ENCODE measurements at places on chromosomes 11 and 22.

- DNase-seq = peak; percentile 32
Measured at GRCh38 chr11:108853864-108854263, 189.0 kb downstream of the DDX10 start.

DNA sequence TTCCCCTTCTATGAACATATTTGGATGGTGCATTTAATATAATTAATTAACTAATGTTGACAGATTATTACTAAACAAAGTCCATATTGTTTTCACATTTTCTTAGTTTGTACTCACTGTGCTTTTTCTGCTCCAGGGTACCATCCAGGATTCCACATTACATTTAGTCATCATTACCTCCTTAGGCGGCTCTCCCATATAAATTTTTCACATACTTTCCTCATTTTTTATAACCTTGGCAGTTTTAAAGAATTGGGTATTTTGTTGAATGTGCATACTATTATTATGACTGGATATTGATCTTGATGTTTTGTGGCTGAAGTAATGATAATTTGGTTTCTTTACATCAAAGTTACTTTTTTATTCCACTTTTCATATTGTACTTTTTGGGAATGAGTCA, 755.6 kb upstream of the ANO3 start:
- no peak for DNase-seq

DNA sequence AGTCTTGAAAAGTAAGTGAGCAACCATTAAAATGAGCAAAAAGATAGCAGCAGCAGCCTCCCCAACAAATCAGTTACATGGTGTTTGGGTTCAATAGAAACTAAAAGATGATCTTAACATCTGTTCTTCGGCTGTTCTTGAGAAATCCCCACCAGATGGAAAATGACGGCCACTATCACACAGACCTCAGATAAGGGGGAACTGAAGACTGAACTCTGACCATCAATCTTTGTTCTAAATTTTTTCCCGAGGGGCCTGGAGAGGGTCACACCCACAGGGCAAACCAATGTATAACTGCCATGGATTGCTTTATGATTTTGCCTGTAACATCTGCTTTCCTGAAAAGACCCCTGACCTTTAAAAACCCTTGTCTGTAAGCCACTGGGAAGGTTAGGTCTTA, 624.8 kb upstream of the KIRREL3 start:
- no peak for DNase-seq

GRCh38 chr11:103315248-103315647, 206.0 kb downstream of the DYNC2H1 start:
- no peak for DNase-seq

DNA sequence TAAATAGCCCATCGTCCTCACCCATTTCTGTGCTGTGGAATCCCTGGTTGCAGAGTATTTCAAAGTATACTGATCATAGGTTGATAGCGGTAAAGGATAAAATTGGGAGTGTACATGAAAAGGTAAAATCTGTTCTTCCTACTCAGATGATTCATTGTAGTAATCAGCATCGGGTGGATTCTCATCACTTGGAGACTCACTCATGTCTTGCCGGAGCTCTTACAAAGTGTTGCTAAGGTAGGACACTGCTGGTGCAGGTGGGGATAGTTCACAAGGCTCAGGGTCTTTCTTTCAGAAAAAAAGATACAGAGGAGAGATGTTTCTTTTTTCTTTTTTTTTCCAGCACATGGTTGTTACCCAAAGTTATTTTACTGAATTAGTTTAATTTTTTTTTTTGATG, 84.8 kb downstream of the MTNR1B start:
- DNase-seq = no peak

- DNase-seq = peak; percentile 44
Measured at GRCh38 chr11:46306296-46306853, 28.9 kb downstream of the CREB3L1 start.

GRCh38 chr22:48700180-48700565, 1127.5 kb downstream of the BRD1 start:
- no peak for DNase-seq

- DNase-seq = peak; percentile 83
Measured at GRCh38 chr11:112113539-112114457, 27.1 kb downstream of the SDHD start.

- DNase-seq = no peak
Measured at GRCh38 chr11:75023446-75024067, 34.8 kb downstream of the NEU3 start.

DNA sequence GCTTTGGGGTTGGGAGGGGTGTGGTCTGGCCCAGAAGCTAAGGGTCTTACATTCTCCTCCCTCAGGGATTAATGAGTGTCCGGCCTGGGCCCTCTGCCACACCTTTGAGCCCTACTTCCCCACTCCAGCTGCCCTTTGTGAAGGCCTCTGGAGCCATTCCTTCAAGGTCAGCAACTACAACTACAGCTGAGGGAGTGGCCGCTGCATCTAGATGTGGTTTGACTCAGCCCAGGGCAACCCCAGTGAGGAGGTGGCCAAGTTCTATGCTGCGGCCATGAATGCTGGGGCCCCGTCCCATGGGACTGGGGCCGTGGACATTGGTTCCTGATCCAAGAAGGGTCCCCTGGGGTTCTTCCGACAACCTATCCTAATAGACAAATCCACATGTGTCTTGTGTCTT, 14.3 kb upstream of the FOLR1 start:
- DNase-seq = no peak

DNA sequence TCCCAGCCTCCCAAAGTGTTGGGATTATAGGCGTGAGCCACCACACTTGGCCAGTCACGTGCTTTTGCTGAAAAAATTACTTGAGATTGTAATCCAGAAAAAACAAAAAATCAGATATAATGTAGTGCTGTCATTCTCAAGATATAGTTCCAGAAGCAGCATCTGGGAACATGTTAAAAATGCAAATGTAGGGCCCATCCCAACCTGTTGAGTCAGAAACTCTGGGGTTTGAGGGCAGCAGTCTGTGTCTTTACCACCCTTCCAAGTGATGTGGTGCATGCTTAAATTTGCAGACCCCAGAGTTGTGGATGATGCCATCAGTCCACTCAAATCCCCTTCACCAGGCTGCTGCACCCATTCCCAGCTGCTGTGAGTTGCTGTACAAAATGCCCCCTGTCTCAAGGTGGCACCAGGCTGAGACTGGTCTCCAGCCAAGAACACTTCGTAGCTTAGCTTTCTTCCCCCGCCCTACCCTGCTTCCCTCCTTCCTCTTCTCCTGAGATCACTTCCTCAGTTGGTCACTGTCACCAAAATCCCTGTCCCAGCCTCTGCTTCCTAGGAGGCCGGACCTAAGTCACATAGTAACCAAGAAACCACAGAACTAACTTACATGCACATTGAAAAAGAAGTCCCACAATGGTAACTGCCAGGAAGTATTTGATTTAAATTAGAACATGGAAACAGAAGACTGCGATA, 18.2 kb upstream of the ARRB1 start:
- no peak for DNase-seq

- DNase-seq = no peak
Measured at GRCh38 chr11:10118865-10119264, 175.2 kb downstream of the SBF2 start.

- no peak for DNase-seq
Measured at GRCh38 chr22:38314933-38315822, 2.1 kb downstream of the CSNK1E start.

GRCh38 chr11:115591380-115591779, 87.2 kb upstream of the CADM1 start:
- no peak for DNase-seq

DNA sequence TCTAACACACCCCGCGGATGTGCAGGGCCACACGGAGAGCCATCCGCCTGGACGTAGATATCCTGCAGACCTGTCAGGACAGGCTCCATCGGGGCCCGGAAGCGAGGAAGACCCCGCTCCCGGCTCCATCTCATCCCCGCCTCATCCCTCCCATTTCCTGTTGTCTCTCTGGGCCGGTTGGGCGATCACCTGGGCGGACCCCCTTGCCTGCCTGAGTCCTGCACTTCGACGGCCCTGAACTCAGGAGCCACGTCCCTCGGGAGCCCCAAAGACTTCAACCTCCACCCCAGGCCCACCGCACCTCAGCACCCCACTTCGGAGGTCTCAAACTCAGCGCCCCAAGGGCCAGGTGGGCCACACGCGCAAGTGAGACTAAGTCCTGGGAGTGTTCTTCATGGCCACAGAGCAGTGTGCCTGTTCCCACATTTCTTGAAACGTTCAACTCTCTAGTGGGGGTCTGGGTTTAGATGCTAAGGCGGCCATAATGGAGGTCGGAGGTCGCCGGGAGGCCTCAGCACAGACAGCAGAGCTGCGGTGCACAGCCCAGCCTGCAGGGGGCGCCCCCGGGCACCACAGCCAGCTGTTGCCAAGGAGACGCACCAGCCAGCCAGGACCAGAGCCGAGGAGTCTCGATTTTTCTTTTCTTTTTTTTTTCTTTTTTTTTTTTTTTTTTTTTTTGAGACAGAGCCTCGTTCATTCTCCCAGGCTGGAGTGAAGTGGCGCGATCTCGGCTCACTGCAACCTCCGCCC, 26.0 kb upstream of the FADD start:
- DNase-seq = peak; percentile 82

- no peak for DNase-seq
Measured at GRCh38 chr22:22750335-22751042, 106.1 kb downstream of the GGTLC2 start.

- no peak for DNase-seq
Measured at GRCh38 chr11:11472106-11472505, 119.1 kb upstream of the CSNK2A3 start.

DNA sequence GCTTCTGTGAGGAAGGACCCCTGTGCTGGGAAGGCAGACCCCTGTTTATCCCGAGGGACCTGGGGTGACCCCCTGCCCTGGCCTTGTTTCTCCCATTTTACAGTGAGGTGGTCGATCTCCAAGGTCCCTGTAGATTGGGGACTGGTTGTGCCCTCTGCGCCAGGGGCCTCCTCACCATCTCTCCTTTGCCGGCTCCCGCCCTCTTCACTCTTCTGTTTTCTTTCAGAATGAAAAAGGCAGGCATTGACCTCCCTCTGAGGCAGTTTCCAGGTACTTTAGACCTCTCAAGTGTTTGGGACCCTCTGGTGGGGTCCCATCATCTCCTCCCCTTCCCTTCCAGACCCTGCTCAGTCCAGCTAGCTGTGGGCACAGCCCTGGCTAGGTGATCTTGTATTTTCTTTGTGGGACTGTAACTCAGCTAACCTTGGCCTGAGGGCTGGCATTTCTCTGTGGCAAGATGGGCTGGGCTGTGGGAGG, 1.5 kb downstream of the SERPINH1 start:
- no peak for DNase-seq

- DNase-seq = no peak
Measured at GRCh38 chr11:115941481-115941993, 437.3 kb upstream of the CADM1 start.

DNA sequence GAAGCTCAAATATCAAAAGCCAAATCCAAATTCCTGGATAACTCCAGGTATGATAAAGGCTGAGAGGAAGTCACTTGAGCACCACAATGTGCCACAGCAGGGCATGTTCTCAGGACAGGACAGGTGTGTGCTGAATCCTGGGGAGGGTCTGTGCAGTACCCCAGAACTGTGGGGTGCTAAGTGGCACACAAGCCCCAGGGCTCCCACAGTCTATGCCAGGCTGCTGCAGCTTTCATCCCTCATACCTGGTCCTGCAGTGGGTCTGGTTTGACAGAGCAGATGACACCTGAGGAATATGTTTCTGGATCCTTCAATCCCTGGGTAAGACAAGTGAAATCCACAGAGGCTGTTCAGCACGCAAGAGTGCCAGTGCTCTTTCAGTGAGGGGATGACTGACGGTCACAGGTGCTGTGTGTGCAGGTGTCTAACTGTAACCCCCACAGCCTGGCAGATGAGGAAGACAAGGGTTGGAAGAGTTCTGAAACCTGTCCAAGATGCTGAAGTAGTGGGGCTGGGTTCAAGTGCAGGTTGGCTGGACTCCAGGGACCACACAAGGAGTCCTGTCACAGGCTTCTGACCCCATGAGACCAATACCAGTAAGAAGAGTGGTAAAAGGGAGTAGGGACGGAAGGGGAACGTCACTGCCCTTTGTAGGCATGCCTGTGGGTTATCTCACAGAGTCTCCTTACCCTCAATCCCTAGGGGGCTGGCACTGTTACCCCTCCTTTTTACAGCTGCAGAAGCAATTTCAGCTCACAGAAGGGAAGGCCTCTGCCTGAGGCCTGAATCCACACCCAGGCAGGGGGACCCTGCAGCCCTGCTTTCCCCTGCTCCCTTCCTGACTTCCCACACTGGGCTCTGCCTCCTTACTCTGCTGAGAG, 14.1 kb downstream of the SERPIND1 start:
- no peak for DNase-seq

GRCh38 chr11:74412321-74412720, 14.1 kb upstream of the PGM2L1 start:
- DNase-seq = no peak

- DNase-seq = peak; percentile 88
Measured at GRCh38 chr11:73950869-73951710, at the start of gene DNAJB13. Gene DNAJB13, plus strand, starts transcription at chr11:73951026. Its CDS starts 44 bp downstream, at chr11:73951070.

DNA sequence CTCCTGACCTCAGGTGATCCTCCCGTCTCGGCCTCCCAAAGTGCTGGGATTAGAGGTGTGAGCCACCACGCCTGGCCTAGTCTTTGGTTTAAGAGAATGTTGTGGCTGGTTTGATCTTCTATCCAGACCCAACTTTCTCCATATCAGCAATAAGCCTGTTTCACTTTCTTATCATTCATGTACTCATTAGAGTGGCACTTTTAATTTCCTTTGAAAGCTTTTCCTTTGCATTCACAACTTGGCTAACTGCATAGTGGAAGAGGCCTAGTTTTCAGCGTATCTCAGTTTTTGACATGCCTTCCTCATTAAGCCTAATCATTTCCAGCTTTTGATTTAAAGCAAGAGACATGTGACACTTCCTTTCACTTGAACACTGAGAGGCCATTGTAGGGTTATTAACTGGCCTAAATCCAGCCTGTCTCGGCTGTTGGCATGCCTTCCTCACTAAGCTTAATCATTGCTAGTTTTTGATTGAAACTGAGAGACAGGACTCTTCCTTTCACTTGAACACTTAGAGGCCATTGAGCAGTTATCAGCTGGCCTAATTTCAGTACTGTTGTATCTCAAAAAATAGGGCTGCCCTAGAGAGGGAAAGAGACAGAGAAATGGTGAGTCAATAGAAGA, 13.1 kb upstream of the RPL3 start:
- no peak for DNase-seq

DNA sequence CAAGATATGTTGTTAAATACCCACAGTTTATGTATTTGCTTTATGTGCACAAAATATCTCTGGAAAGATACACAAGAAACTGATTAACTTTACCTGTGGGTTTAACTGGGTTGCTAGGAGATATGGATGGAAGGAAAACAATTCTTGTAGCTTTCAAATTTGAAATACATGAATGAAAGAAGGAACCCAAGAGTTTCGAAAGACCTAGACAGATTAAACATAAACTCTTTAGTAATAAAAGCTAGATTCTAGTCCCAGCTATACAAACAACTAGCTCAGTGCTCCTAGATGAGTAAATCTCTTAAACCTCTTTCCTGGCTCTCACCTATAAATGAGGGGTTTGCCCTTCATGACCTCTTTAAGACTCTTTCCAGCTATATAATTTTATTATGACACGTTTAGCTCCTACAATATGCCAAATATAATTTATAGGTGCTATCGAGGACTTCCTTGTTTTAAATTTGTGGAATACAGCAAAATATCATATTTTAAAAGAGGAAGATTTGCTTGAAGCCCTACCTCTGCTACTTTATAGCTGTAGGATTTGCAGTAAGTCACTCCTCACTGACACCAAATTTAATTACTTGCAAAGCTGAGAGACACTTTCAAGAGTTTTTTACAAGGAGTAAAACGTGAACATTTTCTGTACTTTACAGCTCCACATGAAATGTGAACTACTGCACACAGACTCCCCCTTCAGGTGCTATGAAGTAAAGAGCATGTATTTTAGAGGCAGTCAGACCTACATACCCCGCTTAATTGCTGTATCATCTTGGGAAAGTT, 50.7 kb downstream of the RRAS2 start:
- peak; percentile 64 for DNase-seq

GRCh38 chr11:13168271-13168670, 109.3 kb upstream of the BMAL1 start:
- no peak for DNase-seq

Measured in GM23338 (cell line).